HT1080 (cell line): ENCODE measurements at places on chromosomes 16 and 17. TPM values are rescaled to one million over a fixed set of nuclear protein-coding genes. Genes with fewer than 3 reads are reported as not detected.
A peak's percentile ranks its signal among the peaks of the same experiment; 100 is the strongest.

- DNase-seq = no peak
Observed at GRCh38 chr17:50432125-50432762, 6.2 kb downstream of the ACSF2 start.

DNA sequence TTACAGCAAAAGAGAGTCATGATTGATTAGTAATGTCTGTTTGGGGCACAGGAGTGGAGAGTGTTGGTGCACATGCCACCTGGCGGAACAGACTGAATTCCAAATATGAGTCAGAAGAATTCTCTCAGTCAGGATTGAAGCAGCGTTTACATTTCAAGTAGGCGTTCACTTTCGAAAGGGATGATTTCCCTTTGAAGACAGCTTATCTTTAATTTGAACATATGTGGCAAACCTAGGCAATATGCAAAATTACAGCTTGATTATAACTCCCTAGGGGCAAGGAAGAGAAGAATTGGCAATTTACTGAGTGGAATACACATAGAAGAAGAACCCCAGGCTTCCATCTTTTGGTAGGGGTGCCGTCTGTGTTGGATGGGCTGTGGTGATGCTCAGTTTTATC is 235.8 kb downstream of the HAPSTR1 start:
- peak; percentile 10 for DNase-seq

DNA sequence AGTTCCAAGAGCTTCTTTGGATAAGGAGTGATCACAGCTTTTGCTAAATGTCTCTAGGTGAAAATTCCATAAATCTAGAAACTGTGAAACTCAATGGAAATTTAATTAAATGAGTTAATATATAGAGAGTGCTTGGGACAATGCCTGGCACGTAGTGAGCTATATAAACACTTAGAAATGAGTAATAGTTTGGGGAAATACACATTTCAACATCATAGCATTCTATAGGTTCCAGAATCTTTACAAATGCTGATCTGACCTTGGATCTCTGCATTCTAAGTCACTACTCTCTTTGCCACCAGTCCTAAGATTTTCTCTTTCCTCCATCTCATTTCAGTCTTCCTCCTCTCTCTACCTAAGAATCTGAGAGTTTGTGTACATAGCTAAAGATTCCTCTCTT is 175.6 kb downstream of the SOX9 start:
- DNase-seq = no peak

Gene CLEC18A
- total RNA-seq = 0.10 and 0.17 TPM in 2 replicates

DNA sequence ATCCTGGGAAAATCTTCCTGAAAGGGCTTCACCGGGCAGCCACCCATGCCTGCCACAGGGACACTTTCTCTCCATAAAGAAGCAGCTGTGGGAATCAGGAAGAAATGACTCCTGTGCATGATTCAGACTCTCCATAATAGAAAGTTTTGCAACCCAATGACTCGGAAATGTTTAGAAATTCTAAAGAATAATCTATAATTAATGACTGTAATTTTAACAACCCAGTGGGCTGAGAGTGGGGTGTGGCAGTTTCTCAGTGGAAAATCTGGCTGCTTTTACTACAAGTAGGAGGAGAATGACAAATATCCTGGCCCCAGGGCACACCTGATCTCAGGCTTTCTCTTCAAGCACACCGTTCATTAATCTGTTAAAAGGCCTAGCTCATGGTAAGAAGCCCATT is 25.7 kb downstream of the IRF8 start:
- DNase-seq = no peak

GRCh38 chr16:9415545-9415944 is 324.1 kb downstream of the HAPSTR1 start:
- DNase-seq = no peak

Gene SCARF1
- 1.5 and 2.5 TPM in 2 replicates for total RNA-seq
